ENCODE measurements at places on chromosomes 11 and 22.

GRCh38 chr11:83782329-83782728, 496.2 kb upstream of the CCDC90B start:
- DNase-seq = no peak

DNA sequence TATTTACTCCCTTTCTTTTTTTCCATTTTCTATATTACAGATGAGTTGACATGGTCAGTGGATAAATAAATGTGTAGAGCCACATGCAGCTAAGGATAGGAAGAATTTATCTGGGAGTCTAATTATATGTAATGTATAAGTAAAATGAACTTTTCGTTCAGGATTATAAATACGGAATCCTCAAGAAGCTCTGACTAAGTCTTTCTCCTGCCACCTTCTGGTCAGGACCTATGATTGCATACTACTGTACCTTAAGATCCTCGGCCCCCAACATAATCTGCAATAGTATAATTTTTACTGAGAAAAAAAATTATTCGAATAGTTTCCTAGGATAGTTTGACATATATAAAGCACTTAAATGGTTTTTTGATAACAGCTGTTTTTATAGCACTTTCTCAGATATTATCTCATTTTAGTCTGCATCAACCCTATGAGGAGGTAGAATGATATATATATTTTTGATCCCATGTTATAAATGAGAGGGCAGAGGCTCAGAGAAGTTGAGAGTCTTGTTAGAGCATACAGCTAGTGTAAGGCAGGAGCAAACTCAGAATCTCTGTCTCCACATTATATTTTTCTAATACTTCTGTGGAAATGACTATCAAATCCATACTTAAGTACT, 36.1 kb downstream of the CCDC90B start:
- no peak for DNase-seq

DNA sequence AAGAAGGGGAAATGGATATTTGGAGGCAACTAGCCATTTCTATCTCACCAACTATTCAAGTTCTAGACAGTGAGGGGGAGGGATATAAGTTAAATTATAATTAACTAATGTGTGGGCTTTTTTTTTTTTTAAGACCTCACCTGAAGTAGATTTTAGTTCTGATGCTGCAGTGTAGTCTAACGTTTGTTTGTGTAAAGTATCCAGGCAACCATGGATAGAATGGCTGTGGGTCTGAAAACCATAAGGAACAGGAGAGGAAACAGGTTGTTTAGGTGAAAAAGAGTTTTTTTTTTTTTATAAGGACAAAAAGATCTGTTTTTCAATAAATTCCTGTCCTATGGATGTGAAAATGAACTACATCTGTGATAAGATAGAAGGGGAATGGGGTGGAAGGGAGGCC, 262.4 kb upstream of the PLET1 start:
- no peak for DNase-seq

- DNase-seq = no peak
Measured at GRCh38 chr22:23058481-23059283, 11.6 kb upstream of the GNAZ start.

GRCh38 chr11:44221992-44222391, 87.9 kb downstream of the ALX4 start:
- no peak for DNase-seq

- DNase-seq = no peak
Measured at GRCh38 chr11:34205326-34206035, 100.1 kb downstream of the NAT10 start.

- peak; percentile 60 for DNase-seq
Measured at GRCh38 chr11:103108933-103109817, at the start of gene DYNC2H1. Gene DYNC2H1, plus strand, starts transcription at chr11:103109426. Its CDS starts 149 bp downstream, at chr11:103109575.

DNA sequence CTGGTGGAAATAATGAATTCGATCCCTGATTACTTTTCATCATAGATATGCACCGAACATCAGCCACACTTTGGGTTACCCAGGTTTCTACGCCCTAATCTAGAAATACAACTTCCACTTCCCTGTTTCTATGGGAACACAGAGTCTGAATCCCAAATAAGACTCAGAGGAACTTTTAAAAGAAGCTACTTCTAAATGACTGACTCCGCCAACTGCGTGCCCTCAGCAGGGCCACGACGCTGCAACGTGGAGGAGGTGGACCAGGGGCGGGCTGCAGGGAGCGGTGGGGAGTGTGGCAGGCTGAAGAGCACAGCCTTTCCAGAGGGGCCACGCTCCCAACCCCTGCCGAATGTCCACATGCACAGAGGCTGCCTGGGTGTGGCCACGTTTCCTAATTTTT, 304.0 kb downstream of the SHANK2 start:
- DNase-seq = no peak

- DNase-seq = no peak
Measured at GRCh38 chr11:22922672-22923071, 62.4 kb upstream of the CCDC179 start.

- DNase-seq = peak; percentile 13
Measured at GRCh38 chr22:38317995-38318715, 922 bp upstream of the CSNK1E start.

DNA sequence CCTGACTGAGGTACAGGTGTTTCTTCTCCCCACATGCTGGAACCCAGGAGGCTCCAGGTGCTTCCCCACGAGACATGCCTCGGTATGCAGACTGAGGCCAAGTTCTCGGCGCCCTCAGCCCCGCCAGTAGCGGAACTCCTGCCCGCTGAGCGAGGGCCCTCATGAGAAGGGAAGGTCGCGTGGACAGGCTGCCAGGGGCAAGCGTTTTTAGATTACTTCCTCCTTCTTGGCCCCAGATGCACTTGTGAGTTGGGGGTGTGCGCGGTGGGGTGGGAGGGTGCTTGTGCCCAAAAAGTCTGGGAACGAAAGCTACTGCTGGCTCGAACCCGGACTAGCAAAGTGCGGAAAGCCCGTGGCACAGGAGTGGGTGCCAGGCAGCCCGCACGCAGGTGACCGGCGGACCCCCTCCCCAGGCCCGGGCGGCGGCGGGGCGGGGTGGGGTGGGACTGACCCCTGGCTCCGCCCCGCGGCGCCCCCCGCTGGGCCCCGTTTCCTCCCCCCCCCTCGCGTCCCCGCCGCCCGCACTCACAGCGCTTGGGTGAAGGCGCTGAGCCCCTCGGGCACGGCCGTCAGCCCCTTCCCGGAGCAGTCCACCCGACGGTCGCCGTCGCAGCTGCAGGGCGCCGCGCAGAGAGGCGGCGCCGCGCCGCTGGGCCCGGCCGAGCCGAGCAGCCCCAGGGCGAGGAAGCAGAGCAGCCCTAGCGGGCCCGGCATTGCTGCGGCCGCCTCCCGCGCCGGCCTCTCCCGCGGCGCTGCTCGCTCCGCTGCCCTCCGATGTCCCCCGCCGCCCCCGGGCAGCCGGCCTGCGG, 797 bp downstream of the LGR4 start:
- no peak for DNase-seq

DNA sequence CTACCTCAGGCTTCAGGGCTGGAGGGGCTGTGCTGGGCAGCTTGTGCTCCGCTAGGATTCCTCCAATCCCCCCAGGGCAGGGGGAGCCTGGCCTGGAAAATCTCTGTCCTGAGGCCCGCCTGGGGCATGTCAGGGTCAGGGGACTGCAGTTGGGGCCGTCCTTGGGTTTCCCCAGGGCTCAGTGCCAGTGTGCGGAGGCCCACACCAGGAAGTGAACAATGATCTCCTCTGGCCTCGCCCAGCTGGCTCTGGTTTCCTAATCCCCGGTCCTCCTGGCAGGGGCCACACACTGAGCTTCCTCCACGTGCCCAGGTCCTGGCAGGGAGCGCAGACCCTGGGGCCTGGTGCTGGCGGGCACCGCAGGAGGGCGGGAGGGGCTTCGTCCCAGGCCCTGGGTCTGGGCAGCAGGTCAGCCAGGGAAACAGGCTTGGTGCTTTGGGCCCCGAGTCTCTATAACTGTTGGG, 1.4 kb upstream of the MUC2 start:
- DNase-seq = no peak

DNA sequence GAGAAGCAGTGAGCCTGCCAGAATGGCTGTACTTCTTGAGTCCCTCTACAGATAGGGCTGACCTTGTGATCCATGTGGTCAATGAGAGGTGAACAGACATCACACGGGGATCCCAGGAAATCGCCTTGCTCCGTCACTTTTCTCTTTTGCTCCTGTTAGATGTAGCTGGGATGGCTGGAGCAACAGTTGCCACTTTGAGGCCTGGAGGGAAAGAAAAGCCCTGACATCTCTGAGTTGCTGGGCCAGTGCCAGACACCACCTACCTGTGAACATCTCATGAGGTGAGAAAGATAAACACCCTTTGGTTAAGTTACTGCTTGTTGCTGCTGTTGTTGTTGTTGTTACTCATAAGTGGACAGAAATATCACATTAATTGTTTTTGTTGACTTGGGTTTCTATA, 840.3 kb downstream of the TBC1D22A start:
- no peak for DNase-seq

DNA sequence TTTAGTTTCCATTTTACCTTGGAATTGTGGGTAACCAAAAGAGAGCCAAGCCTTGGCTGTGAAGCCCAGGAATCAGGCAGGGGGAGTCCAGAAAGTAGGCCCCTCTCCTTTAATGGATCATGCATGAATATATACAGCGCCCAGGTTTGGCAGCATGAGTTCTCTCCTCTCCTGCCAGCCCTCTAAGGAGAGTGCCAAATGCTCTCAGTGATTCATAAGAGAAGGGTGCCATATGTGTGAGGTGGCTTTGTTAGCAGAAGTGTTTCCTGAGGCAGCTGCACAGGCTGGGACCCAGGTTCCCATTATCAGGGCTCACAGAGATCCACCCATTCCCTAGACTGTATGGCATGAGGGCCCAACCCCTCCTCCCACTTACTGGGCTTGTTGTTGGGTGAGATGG, 52.3 kb upstream of the SCUBE2 start:
- no peak for DNase-seq

- no peak for DNase-seq
Measured at GRCh38 chr11:41116970-41117369, 342.5 kb downstream of the LRRC4C start.

GRCh38 chr11:94678901-94679300, 89.3 kb upstream of the AMOTL1 start:
- no peak for DNase-seq

- no peak for DNase-seq
Measured at GRCh38 chr11:93849751-93850593, 446 bp downstream of the VSTM5 start.

GRCh38 chr22:44030702-44031082, 6.6 kb downstream of the PARVB start:
- DNase-seq = no peak

DNA sequence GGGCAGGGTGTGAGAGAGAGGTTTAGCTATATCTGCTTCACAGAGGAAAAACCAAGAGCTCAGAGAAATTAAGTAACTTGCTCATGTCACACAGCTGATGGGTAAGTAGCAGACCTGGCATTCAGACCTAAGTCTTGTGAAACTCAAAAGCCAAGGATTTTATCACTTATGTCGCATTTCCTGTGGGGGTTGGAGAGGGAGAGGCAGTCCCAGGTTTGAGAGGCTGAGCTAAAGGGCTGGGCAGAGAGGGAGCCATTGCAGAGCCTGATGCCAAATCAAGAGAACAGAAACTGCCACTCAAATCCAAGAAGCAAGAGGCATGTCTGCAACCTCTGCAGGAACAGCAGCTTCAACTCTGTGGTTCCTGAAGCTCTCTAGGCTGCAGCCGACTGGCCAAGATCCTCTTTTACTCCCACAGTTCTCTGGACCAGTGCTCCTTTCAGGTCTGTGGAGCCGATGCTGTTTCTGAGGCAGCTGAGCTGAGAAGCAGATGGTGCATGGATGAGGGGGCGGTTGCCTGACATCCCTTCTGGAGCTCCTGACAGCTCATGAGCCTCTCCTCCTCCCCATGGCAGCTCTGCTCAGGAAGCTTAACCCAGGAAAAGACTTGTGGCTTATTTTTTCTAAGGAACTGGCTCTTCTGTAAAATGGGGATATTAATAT, 47.6 kb upstream of the NAV2 start:
- DNase-seq = no peak

- DNase-seq = no peak
Measured at GRCh38 chr11:8290081-8290810, 26.6 kb upstream of the LMO1 start.

DNA sequence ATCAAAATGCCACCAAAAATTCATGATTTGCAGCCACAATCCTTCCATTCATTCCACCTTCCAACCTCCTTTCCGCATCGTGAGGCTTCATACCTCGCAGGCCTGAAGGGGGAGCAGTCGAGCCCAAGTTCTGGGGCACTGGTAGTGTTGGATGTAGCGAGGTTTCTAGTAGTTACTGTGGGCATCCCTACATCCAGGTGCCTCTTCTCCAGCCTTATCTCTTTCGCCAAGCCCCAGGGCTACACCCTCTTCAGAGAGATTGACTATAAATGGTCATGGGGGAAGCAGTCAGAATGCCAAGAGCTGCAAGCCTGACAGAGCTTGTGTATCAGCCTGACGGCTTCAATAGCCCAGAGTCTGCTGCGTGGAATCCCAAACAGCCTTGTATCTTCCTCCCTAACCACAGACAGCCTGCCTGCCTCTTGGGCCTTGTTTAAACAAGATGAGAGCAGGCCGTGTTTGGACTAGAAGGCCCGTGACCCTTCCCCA, 28.9 kb downstream of the CLMP start:
- DNase-seq = no peak

- DNase-seq = no peak
Measured at GRCh38 chr22:24693379-24693778, 81.1 kb downstream of the PIWIL3 start.

DNA sequence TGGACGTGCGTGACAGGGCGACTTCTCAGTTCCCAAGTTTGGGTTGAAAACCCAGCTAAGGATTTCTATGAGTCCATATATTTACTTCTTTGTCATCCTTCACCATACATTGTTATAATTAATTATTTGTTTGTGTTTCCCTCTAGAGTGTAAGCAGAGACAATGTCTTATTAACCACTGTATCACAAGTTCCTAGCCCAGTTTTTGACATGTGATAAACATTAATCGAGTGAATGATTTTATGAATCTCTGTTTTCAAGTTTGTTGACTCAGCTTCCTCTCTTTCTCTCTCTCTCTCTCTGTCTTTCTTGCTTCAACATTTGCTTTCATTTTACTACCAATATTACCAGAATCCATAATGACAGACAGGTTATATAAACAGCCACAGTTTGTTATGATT, 1259.6 kb upstream of the TENM4 start:
- no peak for DNase-seq

GRCh38 chr11:72001834-72002591, 3.3 kb downstream of the IL18BP start:
- no peak for DNase-seq

DNA sequence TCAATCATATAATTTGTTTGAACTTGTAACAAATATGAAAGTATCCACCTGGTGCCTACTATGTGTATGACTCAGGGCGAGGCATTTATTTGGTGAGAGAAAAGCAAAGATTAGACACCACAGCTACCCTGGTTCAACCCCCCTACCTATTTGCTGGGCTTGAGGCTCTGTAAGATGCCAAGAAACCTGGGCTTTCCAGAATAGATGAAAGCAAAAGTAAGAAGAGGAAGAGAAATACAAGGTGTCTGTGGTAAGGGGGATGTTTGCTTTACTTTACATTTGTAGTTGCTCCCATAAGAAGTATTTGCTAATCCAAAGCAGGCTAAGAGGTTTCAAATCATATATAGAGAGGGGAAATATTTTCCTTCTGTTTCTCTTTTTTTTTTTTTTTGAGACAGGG, 61.7 kb downstream of the DDI1 start:
- no peak for DNase-seq

DNA sequence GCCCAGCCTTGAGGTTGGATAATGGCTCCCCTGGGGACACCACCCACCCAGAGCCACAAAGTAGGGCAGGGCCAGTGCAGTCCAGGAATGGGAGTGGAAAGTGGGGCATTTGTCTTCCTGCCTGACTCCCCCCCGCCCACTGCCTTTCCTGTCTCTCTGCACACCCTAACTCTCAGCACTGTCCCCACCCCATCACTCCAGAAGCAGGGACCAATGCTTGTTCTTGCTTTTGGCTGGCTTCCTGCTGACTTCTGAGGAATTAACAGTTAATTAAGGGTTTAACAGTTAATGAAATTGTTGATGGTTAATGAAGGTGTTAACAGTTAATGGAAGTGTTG, 4.7 kb downstream of the PITPNM1 start:
- no peak for DNase-seq

All from GOT3 (cell line).